ENCODE measurements at places on chromosomes 16 and 17. TPM values are rescaled to one million over a fixed set of nuclear protein-coding genes. Genes with fewer than 3 reads are reported as not detected.

NPIPA3 gene
- total RNA-seq: not detected

KRTAP4-3 gene
- not detected for total RNA-seq

GRCh38 chr16:4980691-4981090 is 22.6 kb downstream of the SEC14L5 start:
- DNase-seq: no peak

GRCh38 chr16:84062734-84063640 is 20.4 kb upstream of the SLC38A8 start:
- DNase-seq: peak; percentile 59

- peak; percentile 77 for DNase-seq
Observed at GRCh38 chr17:69175625-69176456, 34.1 kb upstream of the ABCA6 start.

DNA sequence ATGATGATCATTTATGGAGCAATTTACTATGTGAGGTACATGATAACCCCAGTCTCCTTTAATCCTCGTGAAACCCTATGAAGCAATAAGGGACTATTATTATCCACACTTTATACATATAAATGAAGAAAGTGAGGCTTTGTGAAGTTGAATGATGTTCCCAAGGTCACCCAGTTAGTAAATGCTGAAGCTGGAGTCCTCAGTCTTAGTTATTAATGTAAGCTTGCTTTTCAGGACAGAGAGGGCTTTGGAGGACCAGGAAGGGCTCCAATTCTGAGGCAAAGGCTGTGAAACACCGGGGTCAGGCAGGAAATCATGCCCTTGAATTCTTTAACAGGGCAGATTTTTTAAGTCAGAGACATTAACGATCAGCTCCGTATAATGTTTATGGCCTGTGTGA is 36.8 kb downstream of the KSR1 start:
- DNase-seq: no peak

- no peak for DNase-seq
Observed at GRCh38 chr17:32266051-32266388, 388 bp downstream of the RHBDL3 start.

DNA sequence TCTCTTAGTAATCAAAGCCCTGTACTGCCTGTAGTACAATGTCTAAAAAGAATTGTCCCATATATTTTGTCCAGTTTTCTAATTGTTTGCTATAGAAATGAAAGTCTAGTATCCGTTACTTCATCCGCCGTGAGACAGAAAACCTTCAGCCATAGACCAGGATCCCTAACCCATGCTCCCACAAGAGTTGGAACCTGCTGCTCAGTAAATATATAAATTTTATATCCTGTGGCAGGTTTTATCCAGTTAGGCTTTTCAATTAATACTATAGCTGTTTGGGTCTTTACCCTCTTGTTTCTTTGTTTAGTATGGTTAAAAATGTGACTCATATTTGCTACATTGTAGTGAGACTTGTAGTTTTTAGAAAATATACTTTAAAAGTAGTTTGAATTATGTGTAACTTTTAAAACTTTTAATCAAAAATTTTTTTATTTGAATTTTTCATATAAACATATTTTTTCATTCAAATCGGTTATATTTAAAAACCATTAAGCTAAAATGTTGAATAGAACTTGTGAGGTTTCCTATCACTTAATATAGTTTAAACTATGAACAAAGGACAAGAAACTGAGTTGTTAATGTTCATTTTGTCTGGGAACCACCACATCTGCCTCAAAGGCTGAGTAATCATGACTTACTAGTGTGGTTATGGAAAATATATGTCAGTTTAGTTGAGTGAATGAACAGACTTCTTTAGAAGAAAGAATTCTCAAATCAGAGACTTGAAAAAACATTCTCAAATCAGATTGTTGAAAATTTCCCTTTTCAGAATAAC is 54.8 kb downstream of the VMP1 start:
- DNase-seq: no peak

DNA sequence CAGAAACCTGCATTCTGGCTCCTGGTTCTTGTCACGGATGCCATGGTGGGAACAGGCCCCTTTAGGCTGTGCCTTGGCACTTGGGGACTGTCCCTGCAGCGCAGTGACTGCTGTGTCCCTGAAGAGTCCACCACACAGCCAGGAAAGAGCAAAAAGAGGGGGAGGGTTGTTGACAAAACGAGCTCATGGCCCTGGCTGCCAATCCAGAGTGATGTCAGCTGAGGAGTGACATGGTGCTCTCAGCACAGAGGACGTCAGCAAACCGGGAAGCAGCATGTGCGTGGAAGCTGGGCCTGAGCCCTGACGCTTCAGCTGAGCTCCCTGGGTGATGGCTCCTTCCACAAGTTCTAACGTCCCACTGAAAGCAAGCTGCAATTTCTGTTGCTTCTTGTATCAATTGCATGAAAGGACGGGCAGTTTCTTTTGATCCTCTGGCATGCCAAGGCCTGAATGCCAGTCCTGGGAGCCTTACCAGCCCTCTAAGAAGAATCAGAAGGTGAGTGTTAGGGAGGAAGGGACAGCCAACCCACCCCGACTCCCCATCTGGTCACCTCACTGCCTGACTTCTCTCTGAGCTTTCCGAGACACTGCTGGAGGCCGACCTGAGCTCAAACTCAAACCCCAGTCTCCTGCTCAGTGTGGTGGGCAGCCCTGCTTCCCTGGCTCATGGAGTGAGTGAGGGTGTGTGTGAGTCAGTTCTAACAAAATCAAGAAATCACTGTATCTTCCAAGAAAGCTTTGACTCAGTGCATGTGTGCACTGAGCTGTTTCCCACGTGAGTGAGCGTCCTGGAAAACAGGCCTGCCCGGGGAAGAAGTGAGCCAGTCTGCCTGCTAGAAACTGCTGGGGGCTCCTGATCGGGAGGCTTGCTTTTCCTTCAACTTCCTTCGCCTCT is 14.7 kb upstream of the WNT3 start:
- peak; percentile 57 for DNase-seq
